Caki2 (cell line): ENCODE measurements at places on chromosomes 2 and 18.

- no peak for DNase-seq
Measured at GRCh38 chr2:148642891-148643416, 1.6 kb upstream of the EPC2 start.

DNA sequence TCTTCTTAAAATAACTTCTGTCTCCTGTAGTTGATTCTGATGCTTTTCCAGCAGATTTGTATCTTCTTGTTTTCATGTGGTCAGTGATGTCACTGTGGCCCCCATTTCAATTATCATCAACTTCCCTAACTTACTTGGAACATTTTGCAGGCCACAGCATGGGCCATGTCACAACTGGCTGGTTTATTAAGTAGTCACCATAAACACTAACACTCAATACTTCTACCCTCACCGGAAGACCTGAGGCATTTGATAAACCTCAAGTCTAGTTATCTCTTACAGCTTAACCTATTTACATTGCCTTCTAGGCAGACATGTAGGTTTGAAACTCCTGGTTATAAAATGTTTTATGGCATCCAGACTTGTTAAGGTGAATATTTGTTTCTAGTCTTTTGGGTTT, 37.4 kb upstream of the PROKR1 start:
- DNase-seq, result no peak

GRCh38 chr18:28409811-28410210, 232.9 kb upstream of the CDH2 start:
- DNase-seq, result no peak

DNA sequence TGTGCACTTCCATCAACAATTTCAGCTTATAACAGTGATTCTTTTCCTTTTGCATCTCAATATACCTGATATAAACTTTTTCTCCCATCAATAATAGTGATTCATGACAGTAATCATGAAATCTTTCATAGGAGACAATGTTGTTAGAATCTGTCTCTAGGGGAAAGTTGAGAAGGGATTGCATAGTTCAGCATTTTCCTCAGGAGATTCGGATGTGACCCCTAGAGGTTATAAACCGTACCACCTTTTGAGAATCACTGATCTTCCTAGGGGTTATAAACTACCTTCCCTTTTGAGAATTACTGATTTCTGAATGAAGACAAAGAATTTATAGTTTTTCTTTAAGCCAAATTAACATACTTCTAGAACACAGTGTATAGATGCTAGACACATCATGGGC, 53.0 kb upstream of the GALNT3 start:
- DNase-seq, result no peak

GRCh38 chr2:13550285-13551231, 833.8 kb downstream of the TRIB2 start:
- DNase-seq, result no peak

DNA sequence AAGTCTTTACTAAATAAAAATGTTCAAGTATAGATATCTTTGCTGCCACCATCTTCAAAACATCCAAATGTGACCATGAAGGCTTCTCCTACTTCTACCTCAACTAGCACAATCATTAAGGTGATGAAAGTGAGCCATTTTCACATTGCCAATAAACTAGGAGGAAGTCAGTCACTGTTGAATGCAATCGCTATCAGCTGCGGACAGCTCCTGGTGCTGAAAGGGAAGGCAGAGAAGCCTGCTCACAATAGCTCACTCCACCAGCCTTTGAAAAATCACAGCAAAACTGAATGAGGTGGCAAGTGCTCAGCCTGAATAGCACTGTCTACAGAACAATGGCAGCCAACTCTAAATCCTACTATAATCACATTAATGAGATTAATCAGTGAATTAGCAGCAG, 2.2 kb downstream of the MYT1L start:
- peak; percentile 17 for DNase-seq

- no peak for DNase-seq
Measured at GRCh38 chr2:202695166-202695565, 60.4 kb downstream of the FAM117B start.

DNA sequence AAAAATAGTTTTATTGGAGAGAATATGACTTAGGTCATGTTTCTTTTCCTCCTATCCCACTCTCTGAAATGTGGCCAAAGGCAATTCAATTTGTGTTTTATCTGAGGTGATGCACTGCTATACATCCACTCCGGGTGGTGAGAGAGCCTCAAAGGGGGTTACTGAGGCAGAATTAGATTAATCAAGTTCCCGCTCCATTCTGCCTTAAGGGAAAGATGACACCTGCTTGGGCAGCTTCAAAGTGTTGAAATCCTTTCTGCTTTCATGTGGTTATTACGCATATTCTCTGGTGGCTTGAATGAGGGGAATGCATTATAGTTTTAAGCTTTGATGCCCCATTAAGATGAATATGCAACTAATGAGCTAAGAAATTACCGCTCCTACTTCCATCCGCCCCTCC, 213.0 kb upstream of the TMEFF2 start:
- DNase-seq, result no peak

DNA sequence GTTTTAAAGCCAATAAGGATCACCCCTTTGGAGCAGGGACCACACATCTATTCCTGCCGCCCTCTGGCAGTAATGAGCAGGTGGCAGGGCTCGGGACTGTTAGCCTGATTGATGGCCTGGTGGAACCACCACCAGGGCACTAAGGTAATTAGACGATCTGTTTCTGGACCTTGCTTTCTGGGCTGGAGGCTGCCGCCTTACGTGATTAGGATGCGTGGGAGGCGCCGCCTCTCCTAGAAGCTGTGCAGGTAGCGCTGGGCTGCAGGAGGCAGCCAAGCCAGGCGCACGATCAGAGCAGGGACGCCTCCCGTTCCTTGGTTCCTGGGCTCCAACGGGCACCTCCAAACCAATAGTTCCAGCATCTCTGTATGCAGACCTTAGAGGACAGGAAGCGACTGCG, 242.6 kb upstream of the RAB12 start:
- no peak for DNase-seq

GRCh38 chr2:213187833-213188532, 36.6 kb upstream of the IKZF2 start:
- DNase-seq, result peak; percentile 19

- DNase-seq, result no peak
Measured at GRCh38 chr2:220703279-220703678, 868.8 kb downstream of the EPHA4 start.

GRCh38 chr2:126797622-126798275, 100.9 kb upstream of the TEX51 start:
- DNase-seq, result no peak

DNA sequence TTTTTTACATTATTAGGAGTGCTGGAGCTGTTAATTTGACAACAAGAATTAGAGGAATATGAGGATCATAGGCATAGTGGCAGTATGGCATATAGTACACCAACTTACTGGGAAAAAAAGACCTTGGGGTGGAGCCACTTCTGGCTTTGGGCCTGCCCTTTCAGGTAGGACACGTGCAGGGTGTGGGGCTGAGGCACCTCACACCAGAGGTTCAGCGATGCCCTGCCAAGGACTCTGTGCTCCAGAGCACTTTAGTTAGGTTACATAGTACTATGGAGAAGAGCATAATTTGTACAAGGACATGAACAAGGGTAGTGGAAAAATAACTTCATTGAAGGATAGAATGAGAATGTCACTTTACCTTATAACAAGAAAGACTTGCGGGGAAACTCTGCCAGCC, 77.1 kb upstream of the CD302 start:
- DNase-seq, result no peak

GRCh38 chr2:82411071-82411470, 2048.0 kb downstream of the SUCLG1 start:
- no peak for DNase-seq

GRCh38 chr2:230362030-230362691, 35.2 kb downstream of the SP140L start:
- no peak for DNase-seq

DNA sequence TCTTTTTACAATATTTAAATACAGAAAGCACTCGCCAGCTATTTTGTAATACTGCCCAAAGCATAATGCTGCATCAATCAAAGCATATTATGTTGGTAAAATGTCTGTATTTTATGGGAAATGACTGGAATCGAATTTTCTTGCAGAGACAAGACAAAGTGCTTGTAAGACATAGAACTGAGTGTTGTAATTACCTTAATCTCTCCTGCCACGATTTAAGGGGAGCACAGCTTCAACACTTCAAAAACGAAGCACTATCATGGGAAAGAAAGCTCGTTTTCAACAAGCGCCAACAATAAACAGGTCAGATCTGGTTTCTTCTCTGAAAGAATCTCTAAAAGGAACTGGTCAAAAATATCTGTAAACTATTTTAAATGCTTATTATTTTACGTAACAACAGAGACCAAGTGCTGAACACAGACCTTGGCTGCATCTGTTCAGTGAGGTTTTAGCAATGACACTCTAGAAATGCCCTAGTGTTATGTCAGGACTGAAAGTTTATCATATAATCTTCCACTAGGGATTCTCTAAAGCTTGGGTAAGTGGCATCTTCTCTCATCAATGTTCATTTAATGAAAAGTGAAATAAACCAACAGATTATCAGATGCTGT, 19.0 kb downstream of the RND3 start:
- no peak for DNase-seq

GRCh38 chr18:63079114-63079513, 240.5 kb downstream of the BCL2 start:
- DNase-seq, result no peak

- DNase-seq, result no peak
Measured at GRCh38 chr2:110931648-110932047, 189.1 kb upstream of the BCL2L11 start.

- no peak for DNase-seq
Measured at GRCh38 chr18:78625847-78626246, 353.8 kb upstream of the SALL3 start.

GRCh38 chr2:28684142-28684858, 67.3 kb upstream of the PPP1CB start:
- no peak for DNase-seq

DNA sequence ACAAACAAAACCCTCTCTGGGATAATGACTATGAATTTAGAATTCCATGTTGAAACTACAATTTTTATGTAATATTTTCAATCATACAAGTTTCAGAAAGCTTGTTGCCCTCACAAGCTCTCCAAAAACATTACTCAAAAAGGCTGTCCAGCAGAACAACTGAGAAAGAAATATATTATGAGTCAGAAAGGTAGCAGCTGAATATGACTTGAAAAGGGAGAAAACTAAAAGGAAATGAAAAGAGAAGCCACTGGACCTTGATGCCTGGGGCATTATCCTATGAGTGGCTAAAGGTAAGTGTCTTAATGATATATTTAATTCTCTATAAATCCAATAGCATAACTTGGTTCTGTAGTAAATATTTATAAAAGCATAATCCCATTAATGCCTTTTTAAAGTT, 61.8 kb downstream of the NXPH2 start:
- no peak for DNase-seq

- DNase-seq, result no peak
Measured at GRCh38 chr2:47288864-47289263, 114.1 kb upstream of the MSH2 start.
